ENCODE measurements at places on chromosomes 12 and 14.

DNA sequence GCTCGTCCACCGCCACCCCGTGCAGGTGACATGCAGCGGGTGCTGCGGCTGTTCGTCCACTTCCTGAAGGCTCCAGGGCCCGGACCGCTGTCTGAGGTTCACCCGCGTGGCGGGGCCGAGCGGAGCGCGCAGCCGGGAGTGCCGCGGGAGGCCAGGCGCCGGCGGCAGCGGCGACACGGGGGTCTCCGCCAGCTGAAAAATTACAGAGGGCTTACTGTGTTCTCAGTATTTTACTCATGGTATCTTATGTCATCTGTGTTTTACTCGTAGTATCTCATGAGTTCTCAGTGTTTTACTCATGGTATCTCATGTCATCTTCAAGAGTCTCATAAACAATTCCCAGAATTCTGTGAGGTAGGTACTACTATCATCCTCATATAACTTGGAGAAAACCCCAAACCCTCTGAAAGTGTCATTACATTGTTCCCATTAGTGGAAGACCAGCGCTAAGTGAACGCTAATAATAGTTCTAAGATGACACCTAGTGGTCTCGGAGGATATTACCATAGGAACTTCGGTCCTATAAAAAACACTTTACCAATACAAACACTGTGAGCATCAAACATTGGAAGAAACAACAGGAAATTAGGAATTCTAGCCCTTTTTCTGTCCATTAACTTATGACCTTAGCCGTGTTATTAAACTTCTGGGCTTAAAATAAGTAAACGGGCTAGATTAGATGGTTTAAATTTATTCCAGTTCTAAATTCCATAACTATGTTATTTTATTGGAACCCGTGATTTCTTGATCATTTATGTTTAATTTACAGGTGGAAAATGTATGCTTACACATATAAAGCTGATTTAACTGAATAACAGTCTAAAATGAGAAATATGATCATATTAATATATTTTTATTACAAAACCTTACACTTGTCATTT is 32.4 kb downstream of the AK7 start:
- DNase-seq = peak; percentile 62

GRCh38 chr12:122140467-122141257 is 33.4 kb downstream of the IL31 start:
- no peak for DNase-seq

DNA sequence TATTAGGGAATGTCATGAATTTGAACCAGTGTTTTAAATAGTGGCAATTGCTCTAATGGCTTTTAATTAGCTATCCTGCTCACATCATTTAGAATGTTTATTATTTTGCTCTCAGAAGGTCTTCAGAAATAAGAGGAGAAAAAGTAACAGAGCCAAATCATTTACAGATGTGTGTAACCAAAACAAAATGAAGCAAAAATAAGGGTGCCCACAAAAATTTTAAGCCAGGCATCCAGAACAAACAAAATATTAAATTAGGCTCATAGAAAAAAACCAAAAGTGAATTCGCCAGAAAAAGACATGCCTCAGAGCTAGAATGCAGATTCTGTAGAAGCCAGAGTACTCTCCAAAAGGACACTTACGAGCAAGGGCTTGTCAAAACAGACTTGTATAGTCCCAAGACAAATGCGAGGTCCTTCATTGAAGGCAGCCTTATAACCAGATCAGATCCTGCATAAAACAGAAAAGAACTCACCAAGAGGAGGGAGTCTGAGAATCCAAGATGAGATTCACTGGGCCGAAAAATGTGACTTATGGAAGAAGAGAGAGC is 20.2 kb upstream of the SERPINA1 start:
- no peak for DNase-seq

GRCh38 chr12:2479851-2480535 is 314.8 kb upstream of the FKBP4 start:
- no peak for DNase-seq

GRCh38 chr12:49201595-49202295 is 12.9 kb upstream of the TUBA1A start:
- DNase-seq = no peak

DNA sequence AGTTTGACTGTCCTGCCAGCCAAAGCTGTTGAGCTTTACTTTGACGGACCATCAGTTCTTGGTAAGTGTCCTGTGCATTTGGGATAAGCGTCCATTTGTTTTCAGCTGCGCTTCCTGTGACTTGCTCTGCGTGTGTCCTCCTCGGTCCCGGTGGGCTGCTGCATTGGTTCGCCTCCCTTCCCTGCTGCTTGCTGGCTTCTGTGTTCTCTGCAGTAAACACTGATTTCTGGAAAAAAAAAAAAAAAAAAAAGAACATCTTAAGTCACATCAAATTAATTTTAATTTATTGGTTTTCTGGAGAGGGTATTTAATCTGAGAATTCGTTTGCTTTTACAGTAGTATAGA is 264.1 kb downstream of the SEC23A start:
- no peak for DNase-seq

DNA sequence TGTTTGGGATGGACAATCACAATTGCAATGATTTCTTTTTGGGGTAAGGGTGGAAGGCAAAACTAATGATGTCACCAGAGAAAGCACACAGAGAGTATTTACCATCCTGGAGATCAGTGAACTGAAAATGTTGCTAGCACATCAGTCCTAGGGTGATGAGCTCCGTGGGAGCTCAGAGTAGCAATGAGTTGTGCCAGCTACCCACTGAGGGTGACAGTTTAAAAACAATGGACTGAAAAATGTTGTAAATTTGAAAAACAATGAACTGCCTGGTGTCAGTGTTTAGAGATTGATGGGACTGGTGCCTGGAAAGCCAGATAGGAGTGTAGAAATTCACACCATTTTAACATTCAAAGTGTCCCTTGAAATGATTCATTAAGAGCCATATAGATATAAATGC is 198.5 kb downstream of the ATP23 start:
- DNase-seq = no peak

GRCh38 chr12:105332925-105333324 is 2.4 kb downstream of the C12orf75 start:
- no peak for DNase-seq

DNA sequence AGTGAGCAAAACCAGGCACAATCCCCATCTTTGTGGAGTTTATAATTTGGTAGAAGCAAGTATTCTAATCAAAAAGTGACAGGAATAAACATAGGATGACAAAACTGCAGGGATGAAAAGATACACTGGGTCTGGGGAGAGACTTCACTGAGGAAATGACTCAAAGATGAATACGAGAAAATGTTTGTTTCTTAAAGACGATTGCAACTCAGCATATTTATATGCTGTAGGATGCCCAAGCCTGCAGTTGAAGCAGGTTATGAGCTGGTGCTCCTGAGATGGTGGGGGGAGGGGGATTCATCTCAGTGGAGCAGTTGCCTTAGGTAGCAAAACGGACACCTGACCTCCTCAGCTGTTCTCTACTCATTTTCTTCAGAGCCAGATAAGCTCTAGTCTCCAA is 13.4 kb upstream of the SLC38A4 start:
- no peak for DNase-seq

DNA sequence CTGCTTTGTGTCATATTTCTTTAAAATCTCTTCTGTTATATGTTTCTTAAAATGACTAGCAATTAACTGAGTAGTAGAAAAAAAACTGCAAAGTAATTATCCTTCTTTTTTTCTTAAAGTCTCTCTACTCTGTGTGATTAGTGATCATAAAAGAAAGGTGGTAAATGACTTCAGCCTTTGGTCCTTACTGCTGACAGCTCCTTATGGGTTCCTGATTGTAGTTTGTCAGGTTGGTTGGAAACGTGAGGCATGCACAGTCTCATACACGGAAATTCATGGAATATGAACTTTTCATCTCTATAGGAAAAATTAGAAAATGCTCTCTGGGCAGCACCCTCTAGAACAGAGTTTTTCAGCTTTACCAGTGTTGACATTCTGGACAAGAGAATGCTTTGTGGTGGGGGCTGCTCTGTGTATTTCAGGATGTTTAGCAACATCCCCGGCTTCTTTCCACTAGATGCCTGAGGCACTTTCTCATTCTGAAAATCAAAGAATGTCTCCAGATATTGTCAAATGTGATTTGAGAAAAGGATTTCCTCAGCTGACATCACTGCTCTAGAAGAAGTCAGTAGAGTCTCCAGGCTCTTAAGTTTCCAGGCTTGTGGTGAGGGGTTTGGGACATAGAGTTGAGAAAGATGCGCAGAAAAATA is 121.0 kb downstream of the PIK3C2G start:
- no peak for DNase-seq

DNA sequence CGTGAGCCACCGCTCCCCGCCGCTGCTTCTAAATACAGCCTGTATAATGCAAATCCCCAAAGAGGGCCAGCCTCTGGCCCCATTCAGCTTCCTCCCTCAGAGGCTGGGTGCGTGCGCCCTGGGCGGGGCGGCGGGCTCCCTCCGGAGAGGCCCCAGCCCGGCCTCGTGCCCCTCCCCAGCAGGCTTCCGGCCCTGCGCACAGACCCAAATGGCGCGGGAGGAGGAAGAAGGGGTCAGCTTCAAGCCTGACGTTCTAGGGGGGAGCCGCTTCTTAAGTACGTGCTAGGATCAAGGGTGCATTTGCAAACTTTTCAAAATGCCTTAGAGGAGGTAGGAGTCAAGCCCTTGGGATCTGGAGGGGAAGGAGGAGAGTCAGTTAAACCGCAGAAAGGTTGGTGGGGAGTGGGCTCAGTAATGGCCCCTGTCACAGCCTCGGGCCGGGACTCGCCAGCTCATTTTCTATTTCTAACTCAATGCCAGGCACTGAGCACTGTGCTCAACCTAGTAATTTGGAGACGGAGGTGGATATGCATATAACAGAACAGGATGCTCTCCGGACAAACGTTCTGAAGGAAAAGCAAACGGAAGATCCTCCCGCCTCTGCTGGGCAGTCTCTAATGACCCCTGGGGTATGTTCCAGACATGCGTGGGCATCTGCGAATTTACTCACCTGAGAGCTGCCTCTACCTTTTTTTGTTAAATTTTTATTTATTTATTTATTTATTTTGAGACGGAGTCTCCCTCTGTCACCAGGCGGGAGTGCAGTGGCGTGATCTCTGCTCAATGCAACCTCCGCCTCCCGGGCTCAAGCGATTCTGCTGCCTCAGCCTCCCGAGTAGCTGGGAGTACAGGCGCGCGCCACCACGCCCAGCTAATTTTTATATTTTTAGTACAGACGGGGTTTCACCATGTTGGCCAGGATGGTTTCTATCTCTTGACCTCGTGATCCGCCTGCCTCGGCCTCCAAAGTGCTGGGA is 32.3 kb downstream of the NINJ2 start:
- no peak for DNase-seq

- DNase-seq = no peak
Observed at GRCh38 chr12:109110988-109111495, 5.3 kb upstream of the ACACB start.

GRCh38 chr12:41365653-41366171 is 177.6 kb downstream of the PDZRN4 start:
- no peak for DNase-seq

GRCh38 chr12:106035421-106035820 is 103.3 kb downstream of the NUAK1 start:
- DNase-seq = no peak

GRCh38 chr14:73997108-73997943 is 21.8 kb downstream of the ENTPD5 start:
- no peak for DNase-seq

DNA sequence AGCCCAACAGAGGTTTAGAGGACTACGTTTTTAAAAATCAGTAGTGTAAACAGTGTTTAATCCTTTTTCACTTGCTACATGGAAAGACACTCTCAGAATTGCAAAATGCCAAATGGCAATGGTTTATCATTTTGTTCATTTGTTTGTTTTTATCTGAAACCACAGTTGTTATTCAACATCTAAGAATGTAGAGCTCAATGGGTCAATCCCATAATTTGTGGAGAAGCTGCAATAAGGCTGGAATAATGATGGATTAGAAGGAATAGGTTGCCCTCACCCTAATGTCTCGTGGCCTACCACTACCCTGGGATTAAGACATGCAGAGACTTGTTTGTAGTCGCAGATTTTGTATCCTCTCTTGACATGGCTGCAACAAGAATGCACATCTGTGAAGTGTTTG is 115.7 kb downstream of the LLPH start:
- DNase-seq = no peak

- DNase-seq = no peak
Observed at GRCh38 chr14:32939254-32940065, 781 bp downstream of the NPAS3 start.

GRCh38 chr12:6500466-6500865 is 6.6 kb downstream of the NCAPD2 start:
- DNase-seq = no peak

GRCh38 chr12:8603856-8604255 is 8.8 kb downstream of the AICDA start:
- DNase-seq = no peak

DNA sequence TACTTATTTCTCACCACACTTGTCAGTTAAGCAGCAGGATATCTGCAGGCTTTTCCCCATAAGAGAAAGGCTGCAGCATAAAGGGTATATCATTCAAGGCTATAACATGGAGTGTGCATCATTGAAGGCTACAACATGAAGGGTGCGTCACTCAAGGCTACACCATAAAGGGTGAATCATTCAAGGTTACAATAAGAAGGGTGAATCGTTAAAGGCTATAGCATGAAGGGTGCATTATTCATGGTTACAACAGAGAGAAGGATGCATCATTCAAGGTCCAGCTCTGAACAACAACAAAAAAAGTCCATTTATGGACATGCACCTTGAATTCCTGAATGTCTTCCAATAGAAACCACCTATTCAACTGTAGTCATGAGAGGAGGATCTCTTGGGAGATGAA is 32.8 kb upstream of the LUM start:
- no peak for DNase-seq

DNA sequence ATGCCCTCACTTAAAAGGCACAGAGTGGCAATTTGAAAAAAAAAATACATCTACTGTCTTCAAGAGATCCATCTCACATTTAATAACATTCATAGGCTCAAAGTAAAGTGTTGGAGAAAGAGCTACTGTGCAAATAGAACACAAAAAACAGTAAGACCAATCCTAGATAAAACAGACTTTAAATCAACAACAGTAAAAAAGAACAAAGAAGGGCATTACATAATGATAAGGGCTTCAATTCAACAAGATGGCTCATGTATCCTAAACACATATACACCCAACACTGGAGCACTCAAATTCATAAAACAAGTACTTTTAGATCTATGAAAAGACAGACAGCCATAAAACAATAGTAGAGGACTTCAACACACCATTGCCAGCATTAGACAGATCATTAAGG is 93.6 kb upstream of the PCED1B start:
- DNase-seq = no peak

- DNase-seq = no peak
Observed at GRCh38 chr12:49823951-49824350, 4.3 kb downstream of the NCKAP5L start.

DNA sequence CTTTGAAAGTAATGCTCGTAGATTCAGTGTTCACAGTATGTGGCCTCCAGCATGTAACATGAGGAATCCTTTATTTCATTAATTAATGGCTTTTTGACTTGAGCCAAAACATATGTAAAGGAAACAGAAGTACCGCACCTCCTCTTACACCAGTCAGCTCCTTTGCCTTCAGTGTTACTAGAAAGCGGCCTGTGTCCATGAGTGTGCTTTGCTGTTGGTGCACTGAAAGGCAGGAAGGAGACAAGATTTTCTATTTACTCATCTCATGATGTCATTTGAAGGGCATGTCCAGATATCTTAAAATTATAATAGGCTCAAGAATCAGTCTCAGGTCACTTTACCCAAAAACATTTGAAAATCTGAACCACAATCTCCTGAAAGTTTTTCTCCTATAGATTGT is 9.9 kb upstream of the CCT2 start:
- DNase-seq = no peak
